Activated CD8-positive, alpha-beta memory T cell treated with anti-CD3 and anti-CD28 coated beads, Interleukin-2, amount 10 ng/mL, durations not matched to agents 7 days and 5 days (primary cell): ENCODE measurements at places on chromosomes 2 and 18. TPM values are rescaled to one million over a fixed set of nuclear protein-coding genes. Genes with fewer than 3 reads are reported as not detected.

DNA sequence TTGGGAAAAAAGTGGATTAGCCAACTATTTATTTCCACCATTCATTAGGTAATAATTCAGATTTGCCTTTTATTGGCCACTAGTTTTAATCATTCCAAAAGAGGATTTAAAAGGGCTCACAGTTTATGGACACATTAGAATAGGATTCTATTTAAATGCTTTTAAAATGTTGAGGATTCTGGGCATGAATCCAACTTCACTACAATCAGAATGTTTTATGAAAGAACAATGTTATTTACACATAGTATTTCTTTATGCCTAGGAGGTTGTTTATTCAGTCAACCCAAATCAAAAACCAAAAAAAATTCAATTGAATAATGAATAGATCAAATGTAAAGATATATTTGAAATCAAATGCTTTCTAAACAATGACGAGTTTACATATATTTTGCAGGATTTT, 232.2 kb downstream of the GULP1 start:
- no peak for DNase-seq
- no peaks in the 10 kb centered on the region for H3K27me3 ChIP-seq
- H3K36me3 ChIP-seq, result no peaks in the 10 kb centered on the region

GRCh38 chr18:13381944-13382365, 163.4 kb downstream of the LDLRAD4 start:
- peak; percentile 56 for DNase-seq
- H3K36me3 ChIP-seq, result no peaks in the 10 kb centered on the region
- H3K27ac ChIP-seq, result peak overlapping the region; percentile 86
- H3K4me3 ChIP-seq, result peak overlapping the region; percentile 69
- no peaks in the 10 kb centered on the region for H3K27me3 ChIP-seq

Gene SCN2A
- total RNA-seq, result 0.21 TPM

Gene CPLX4
- total RNA-seq, result not detected
